ENCODE measurements at places on chromosomes 4 and X.

DNA sequence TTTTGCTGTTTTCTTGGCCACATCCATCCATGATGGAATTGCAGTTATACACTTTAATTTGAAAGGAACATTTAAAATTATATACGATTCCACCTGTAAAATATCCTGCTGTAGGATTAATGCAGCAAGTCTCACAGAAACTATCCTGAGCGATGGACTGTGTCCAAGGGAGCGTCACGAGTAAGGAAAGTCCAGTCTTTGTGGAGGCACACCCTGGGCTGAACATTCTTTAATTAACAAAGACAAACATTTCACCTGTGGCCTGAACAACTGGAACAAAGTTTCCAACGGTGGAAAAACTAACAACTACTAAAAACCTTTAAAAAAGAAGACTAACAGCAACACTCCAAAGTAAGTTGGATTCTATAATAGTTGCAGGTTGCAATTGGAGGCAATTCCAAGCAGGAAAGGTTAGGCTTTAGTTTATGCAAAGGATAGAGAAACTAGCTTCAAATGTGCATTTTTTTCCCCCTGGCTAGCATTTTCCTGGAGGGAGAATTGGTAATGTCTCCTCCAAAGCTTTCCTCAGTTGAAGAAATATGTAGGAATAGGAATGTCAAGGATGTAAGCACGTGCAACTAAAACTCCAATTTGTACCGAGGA, 11.0 kb downstream of the EREG start:
- no peak for DNase-seq

- no peak for DNase-seq
Observed at GRCh38 chr4:3871881-3872833, 106.0 kb downstream of the ADRA2C start.

DNA sequence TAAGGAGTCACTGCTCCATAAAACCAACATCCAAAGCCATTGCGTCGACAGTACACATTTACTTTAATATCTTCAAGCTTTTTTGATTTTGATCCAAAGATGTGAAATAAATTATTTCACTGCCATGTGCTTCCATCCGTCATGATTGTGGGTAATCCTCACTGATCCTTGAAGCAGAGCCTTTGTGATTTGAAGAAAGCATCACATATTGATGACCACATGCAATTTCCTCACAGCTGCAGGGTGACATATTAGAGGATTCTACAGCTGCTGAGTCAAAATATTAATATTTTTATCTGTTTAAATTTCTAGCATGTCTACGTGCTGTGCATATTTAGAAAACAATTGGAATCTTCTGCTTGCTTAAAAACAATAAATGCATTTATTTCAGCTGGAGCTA, 196.8 kb upstream of the ANXA3 start:
- DNase-seq = no peak

DNA sequence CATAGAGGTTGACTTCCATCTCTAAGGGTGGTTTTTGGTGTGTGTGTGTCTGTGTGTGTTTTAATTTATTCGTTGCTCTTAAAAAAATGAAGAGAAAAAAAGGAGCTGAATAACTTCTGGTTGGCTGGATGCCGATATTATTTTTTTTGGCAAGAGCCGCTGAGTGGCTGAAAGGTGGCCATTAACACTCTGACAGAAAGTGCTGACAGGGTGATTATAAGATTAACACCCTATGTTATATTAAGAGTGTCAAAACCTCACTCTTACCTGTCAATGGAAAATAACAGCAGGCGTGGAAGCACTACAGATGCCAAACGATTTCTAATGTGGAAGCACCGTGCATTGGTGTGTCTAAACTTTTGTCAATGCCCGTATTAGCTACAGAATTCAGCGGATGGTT, 622.5 kb downstream of the ANKRD50 start:
- no peak for DNase-seq

DNA sequence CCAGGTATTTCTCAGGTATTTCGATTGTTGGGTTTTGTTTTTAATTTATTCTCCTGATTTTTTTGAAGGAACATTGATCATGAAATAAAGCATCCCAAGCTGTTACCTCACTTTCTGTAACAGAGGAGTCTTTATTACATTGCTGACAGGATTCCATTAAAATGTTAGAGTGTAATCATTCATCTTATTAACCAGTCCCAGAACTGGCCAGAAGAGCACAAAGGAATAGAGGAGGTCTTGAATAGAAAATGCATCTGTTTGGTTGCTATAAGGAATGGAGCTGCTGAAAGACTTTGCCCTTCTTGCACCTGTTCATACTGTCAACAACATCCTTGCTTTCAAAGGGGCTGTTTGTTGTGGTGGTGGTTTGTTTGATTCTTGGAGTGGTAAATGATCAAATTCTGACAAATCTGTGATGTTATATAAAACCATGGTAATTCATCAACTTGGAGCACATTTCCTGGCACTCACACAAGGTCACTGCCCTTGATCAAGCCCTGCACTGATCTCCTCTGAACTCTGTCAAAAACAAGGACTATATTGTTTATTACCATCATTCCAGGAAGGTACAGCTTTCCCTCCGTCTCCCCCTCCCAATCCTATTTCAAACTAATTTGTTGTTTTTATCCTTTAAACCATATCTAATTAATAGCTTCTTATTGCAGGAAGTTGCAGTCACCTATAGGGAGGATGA, 215.8 kb downstream of the PCDH19 start:
- no peak for DNase-seq

DNA sequence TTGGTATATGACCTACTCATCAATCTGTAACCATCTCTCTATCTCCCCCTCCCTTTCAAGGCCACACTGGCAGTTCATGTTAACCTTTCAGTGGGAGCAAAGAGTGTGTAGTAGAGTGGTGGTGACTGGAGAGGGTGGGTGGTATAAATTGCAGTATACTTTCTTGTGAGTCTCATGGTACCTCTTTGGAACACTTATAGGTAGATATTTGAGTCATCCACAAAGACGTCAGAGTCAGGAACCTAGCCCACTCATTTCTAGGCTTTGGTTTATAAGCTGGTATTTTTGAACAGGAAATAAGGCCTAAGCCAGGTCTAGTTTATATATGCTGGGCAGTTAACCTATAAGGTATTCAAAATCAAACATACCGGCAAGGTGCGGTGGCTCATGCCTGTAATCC, 36.3 kb downstream of the RLIM start:
- DNase-seq = no peak

GRCh38 chrX:102995316-102995715, 58.2 kb downstream of the RAB40AL start:
- no peak for DNase-seq

DNA sequence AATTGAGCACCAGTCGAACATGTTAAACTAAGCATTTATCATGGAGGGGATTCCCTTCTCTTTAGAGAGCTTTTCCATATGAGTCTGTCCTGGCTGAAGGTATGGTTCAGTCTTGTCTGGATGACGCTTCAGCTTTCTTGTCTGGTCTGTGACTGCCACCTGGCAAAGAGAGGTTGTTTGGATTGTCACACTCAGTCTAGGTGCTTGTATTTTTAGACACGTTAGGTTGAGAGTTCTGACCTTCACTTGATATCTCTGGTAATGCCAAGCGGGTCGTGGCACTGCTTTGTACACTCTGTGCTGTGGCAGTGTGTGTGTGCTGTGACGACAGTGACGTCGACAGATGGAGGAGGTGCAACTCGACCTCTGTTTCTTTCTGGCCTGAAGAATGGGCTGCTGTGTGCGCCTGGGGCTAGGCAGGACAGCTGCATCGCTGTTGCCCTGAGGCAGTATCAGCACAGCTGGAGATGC, 12.6 kb downstream of the NOCT start:
- peak; percentile 66 for DNase-seq

GRCh38 chr4:121938282-121939092, 13.4 kb downstream of the TRPC3 start:
- DNase-seq = no peak

DNA sequence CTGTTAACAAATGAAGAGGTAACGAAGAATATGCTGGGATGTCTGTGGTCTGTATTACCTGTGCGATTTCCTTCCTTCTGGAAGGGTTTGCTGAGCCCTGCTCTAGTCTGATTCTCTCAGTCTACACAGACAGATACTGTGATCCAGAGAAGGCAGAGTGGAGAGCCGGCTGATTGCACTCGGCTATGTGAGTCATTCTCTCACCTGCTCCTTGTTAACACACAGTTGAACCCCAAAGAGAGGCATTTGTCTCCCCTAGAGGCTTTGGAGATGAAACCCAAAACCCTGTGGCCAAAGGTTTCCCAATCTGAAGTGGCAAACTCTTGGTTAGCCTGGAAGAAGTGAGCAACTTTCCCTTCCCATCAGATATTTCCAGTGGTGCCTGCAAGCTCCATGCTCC, 78.1 kb upstream of the GPC4 start:
- DNase-seq = no peak

DNA sequence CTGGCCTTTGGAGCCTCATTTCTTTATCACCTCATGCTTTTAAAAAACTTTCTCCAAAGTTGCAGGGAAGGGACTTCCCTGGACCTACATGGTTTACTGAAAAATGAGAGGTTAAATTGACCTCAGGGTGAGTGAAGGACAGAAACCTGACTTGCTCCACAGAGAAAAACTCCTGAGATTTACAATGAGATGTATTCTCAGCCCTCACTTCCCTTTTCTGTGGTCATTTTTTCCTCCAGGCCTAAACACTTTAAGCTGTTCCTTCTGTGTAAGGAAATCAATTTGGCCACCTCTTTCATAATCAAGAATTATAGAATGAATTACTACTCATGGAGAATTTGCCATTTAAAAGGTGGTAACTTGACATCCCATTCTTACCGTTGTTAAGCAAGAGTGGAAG, 77.9 kb downstream of the HPGD start:
- no peak for DNase-seq

DNA sequence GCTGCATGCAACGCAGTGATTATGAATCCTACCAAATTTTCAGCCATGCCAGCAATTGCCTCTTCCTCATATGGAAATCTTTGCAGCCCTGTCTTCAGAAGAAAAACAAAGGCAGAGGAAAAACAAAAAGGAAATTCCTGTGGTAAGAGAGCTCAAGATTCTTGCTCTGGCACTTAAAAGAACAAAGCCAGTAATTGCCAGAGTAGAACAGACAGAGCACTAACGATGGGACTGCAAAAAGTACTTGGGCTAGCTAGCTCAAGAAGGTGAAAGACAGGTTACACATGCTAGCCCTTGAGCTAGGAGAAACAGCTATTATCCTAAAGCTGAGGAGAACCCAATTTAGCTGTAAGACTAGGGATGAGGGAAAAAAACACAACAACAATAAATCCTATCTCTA, 582.3 kb downstream of the KCNIP4 start:
- DNase-seq = no peak

- DNase-seq = no peak
Observed at GRCh38 chr4:127870688-127871087, 10.0 kb upstream of the PLK4 start.

DNA sequence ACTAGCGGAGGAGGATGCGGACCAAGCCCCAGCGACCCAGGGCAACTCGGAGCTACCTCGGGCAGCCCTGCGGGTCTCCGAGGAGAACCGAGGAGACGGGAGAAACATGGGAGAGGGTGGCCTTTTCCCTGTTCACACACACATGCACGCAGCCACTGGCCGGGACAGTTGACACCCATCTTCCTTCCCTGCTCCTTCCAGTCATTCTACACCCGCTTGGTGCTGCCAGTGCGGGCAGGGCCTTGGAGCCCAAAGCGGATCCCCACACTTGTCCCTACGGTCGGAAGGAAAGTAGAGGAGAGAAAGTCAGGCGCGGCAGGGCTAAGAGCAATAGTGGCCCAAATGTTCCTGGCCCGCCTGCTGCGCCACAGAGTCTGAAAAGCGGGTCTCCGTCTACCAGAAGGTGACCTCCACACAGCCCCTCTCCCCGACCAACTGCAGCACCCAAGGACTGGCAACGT, 1.1 kb upstream of the PPP3CA start:
- peak; percentile 39 for DNase-seq

DNA sequence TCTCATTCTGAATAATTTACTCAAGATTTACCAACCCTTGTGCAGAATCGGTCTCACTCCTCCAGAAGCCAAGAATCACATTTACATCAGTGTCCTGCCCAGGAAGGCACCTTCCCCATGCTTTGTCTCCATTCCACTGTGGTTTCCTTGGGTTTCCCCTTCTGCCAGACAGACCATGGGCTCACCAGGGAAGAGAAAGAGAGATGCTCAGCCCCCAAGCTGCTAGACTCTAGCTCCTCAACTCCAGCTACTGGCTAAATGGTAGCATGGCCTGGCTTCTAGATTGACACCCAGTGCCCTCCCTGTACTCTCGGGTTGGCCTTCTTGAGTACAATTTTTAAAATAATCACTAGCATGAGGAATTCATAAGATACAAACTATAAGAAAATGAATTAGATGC, 12.9 kb downstream of the TLR10 start:
- DNase-seq = no peak

GRCh38 chr4:93659629-93660028, 168.9 kb upstream of the ATOH1 start:
- DNase-seq = no peak

GRCh38 chr4:183798301-183799253, 106.5 kb upstream of the STOX2 start:
- DNase-seq = no peak

DNA sequence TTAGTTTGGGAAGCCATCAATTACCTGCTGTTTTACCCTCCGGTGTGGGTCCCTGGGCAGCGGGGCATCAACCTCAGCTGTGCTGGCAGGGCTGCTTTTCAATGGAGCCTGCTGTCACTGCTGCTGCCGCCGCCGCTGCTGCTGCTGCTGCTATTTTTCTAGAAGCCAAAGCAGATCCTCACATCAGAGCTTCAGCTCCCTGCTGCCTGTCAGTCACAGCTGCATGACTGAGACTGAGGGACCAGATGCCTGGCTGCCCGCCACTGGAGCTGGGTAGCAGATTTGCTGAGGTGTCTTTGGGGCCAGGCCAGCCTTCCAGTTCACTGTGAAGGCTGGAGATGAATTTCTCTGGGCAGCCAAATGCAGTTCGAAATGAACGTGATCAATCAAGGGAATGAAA, 200.3 kb upstream of the NHS start:
- DNase-seq = no peak

DNA sequence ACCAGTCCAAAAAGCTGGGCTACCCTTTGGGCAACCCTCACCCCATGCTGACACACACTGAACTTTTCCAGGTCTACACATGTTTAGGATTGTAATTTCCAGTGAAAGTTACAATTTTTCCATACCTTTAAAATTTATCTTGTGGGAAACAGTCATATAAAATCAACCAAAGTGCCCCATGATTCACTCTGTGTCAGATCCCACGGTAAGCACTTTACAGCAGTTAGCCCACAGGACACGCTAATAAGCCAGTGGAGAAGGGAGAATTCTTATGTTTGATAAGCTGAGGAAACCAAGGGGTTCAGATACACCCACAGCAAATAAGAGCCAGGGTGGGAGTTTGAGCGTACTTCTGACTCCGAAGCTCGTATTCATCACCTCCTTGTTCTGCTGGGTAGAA, 72.4 kb upstream of the TBL1X start:
- no peak for DNase-seq

DNA sequence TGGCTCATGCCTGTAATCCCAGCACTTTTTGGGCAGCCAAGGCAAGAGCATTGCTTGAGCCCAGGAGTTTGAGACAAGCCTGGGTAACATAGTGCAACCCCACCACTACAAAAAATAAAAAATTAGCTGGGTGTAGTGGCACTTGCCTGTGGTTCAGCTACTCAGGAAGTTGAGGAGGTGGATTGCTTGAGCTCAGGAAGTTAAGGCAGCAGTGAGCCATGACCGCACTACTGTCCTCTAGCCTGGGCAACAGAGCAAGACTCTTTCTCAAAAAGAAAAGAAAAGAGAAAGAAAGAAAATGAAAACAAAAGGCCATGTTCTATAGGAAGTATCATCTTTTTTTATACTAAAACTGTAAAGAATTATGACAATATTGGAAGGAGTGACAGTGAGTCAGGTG, 38.5 kb downstream of the NEK1 start:
- DNase-seq = no peak

- DNase-seq = no peak
Observed at GRCh38 chr4:24888475-24889344, 24.1 kb downstream of the CCDC149 start.

GRCh38 chr4:140930011-140930410, 173.8 kb upstream of the TBC1D9 start:
- DNase-seq = no peak
